NCI-H2171 treated with DMSO at 0.1 percent for 48 hours (cell line): ENCODE measurements at places on chromosomes 4 and X.

DNA sequence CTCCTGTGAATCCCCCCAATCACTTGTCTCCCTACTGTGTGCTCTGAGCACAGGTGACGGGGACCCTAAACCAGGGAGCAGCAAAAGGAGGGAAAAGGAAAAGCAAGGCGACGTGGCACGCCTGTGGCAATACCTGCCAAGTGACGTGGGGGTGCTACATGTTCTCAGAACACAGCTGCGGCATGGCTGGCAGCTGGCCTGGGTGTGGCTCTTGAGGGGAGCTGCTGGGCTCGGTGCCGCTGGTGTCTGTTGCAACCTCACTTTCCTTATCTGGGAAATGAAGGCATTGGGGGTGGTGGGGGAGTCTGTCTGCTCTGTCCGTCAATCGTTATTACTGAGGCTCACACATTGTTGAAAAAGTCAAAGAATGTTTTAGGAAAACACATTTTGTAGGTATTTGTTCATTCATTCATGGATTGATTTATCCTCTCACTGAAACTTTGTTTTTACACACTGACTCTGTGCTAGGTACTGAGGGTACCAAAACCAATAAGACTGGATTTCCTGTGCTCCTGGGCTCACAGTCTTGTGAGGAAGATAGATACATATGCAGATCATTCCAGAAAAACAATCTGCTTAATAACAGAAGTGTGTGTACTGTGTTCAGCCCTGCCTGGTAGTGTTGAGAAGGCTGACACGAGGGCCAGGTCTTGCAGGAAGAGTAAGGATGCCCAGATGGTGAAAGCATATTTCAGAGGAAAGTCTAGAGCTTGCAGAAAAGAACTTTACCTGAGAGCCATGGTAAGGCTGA lies 217.6 kb downstream of the PTTG2 start:
- DNase-seq: peak; percentile 70

GRCh38 chr4:66791686-66792085 lies 753.6 kb downstream of the CENPC start:
- DNase-seq: no peak

- DNase-seq: no peak
Observed at GRCh38 chr4:113173126-113173792, 123.8 kb downstream of the ANK2 start.

- DNase-seq: no peak
Observed at GRCh38 chr4:112284662-112285411, 867 bp downstream of the TIFA start.

DNA sequence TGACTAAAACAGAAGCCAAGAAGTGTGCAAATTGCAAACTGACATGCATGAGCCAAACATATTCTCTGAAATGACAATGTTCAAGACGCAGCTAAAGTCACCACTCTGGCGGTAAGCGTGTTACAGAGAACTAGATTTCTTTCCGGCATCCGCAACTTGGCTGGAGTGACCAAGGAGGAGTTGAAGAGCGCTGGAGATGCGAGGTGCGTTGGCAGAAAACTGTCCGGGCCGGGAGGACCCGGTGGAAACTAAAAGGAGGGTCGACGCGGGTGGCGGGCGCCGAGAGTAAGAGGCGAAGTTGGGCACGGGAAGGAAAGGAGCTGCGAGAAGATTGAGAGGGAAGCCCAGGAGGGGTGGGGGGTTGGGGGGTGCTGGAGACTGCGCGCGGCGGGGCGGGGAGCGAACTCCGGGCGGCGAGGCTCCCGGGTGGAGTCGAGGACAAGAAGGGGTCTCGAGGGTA lies 807 bp downstream of the SEL1L3 start:
- no peak for DNase-seq

GRCh38 chrX:76279007-76279406 lies 106.1 kb downstream of the PBDC1 start:
- peak; percentile 45 for DNase-seq

DNA sequence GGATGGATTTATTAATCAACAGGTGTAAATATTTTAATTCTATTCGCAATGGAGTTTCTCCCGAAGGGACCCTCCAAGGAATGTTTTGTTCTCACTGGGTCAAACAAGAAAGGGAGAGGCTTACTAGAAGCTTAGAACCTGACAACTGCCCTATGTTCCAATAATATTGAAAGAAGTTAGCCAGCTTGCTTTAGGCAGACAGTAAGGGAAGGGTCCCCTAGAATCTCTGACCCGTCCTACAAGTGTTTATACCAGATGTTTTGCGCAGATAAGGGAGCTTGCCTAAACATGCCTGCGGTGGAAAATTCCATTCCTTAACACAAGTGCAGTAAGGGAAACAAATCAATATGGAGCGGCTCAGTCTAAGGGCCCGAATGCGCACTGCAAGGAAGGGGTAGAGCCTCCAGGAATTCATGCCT lies 17.7 kb downstream of the IL21 start:
- no peak for DNase-seq

- DNase-seq: no peak
Observed at GRCh38 chr4:125994024-125994423, 679.3 kb downstream of the FAT4 start.

DNA sequence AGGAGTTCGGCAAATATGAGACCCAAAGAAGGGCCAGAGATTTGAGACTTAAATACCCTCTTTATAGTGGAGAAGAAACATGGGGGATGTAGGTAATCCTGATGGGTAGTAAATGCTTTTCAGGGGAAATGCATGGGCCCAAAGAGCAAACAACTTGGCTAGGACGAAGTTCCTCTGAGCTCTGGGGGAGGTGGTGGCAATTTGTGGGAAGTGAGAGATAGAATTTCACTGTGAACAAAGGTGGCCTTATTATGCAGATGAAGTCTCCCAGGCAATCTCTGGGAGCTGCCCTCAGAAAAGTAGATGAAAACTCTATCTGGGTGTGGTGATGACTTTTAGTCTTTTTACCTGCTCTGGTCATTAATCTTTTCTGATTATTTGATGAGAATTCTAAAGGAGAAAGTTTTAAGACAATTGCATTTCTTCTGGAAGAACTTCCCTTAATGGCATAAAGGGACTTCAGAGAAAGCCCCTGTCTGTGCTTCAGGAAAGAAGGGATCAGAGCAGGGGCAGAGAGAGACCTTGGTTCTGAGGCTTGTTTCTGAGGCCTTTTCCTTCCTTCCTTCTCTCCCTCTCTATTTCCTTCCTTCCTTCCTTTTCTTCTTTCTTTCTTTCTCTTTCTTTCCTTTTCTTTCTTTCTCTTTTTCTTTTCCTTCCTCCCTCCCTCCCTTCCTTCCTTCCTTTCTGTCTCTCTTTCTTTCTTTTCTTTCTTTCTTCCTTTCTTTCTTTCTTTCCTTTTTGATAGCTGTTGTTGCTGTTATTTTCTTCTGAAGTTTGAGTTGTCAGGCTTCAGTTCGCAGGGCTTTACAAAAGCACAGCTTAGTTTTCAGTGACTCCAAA lies 37.5 kb upstream of the MAOA start:
- no peak for DNase-seq

DNA sequence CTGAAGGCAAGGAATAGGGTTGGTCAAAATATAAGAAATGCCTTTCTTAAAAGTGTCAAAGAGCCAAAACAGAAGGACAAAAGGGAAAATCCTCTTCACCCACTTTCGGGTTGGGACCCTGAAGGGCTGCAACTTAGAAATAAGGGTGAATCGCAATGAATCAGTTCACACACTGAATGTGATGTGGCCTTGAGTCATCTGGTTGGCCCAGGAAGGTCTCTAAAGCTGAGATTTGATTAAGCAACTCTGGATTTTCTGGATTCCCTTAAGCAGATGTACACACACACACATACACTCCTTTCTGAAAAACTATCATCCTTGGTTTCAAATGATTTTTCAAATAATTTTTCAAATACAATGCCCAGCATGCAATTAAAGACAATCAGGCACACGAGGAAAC lies 13.1 kb downstream of the TAB3 start:
- DNase-seq: no peak

GRCh38 chr4:165493359-165493758 lies 114.6 kb downstream of the CPE start:
- DNase-seq: no peak

DNA sequence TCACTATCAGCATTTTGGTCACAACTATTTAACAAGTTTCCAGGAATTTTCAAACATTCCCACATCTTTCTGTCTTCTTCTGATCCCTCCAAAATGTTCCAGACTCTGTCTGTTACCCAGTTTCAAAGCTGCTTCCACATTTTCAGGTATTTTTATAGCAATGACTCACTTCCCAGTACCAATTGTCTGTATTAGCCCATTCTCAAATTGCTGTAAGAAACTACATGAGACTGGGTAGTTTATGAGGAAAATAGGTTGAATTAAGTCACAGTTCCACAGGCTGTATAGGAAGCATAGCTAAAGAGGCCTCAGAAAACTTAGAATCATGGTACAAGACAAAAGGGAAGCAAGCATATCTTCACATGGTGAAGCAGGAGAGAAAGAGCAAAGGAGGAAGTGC lies 475.0 kb upstream of the PCDH7 start:
- no peak for DNase-seq

DNA sequence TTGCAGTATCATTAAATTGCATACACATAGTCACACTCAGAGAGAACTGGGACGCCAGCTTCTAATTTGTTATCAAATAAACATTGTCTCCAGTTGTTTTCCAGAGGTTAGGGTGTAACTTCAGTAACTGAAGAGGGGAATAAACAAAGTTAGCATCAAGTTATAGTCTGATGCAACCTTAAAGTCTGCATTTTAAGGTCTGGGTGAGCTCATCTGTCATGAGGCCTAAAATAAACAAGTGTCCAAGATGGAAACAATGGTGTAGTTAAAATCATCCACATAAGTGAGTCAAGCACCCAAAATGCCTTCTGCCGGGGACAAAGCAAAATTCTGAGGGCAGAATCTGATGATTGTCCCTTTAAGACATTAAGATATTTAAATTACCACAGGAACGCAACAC lies 70.3 kb upstream of the EMCN start:
- DNase-seq: no peak

GRCh38 chrX:115901241-115901640 lies 269.3 kb upstream of the AGTR2 start:
- DNase-seq: no peak

GRCh38 chrX:123049071-123049625 lies 134.9 kb upstream of the GRIA3 start:
- no peak for DNase-seq

DNA sequence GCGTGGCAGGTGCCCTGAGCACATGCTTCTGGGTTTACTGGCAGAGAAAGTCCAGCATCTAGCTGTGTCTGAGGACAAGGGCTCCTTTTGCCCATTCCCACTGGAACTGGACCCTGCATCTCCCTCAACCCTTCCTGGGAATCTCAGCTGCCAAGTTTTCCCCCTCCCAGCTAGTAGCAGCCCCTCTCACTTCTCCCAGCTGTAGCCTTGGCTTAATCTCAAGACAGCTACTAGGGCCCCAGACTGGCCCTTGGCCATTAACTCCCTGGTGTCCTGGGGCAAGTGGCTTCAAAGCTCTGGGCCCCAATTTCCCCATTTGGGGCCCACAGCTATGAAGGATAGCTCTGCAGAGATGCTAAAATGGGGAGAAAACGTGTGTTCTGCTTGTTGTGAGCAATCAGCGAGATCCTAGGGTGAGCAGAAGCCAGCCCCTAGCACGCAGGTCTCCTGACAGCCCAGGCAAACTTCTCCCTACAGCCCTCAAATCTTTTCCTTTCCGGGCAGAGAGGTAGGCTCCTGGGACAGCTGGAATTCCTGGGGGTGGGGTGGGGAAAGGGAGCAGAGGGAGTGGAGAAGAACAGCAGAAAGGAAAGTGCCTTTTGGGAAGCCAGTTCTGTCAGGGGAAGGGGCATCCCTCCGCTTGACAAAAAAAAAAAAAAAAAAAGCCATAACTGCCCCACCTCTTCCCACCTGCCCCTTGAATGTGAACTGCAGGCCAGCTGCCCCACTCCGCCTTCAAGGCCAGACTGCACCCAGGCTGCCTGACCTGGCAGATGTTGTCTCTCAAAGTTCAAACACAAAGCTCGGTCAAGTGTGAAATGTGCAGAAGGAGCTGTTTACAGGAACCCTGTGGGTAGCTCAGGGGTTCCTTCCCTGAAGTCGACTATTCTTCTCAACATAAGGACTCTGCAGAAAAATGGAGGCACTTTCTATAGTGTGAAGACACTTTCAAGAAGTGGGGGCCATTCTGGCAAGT lies 16.6 kb downstream of the FGD1 start:
- DNase-seq: peak; percentile 79

DNA sequence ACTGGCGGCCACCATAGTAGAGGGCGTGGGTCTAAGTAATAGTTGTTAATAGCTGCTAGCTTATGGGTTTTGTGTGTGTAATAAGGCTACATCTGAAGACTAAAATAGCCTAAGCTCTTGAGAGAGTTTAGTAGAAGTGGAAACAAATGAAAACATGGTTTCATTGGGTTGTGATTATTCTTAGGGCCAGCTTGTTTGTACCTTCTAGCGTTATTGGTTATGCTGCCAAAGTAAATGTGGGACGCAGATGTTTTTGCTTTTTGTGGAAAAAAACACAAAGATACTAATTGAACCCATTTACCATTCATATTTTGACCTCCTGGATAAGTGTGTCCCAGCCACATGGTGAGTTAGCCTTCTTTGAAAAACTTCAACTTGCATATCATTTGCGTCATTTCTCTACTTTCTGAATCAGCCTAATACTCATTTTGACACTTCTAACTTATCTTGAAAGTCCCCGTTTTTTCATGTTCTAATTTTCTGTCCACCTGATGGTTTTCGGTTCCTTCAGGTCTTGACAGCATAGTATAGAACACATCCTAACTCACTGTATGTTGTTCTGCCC lies 305.3 kb downstream of the FRMPD4 start:
- DNase-seq: no peak

- DNase-seq: no peak
Observed at GRCh38 chr4:44120646-44121045, 328.0 kb downstream of the KCTD8 start.
